Non-pigmented ciliary epithelial cell (primary cell): ENCODE measurements at places on chromosomes 16 and 17.
A peak's percentile ranks its signal among the peaks of the same experiment; 100 is the strongest.

- DNase-seq = peak; percentile 9
These were observed 68.3 kb upstream of the ALOX12 start for GRCh38 chr17:6927290-6928126.

DNA sequence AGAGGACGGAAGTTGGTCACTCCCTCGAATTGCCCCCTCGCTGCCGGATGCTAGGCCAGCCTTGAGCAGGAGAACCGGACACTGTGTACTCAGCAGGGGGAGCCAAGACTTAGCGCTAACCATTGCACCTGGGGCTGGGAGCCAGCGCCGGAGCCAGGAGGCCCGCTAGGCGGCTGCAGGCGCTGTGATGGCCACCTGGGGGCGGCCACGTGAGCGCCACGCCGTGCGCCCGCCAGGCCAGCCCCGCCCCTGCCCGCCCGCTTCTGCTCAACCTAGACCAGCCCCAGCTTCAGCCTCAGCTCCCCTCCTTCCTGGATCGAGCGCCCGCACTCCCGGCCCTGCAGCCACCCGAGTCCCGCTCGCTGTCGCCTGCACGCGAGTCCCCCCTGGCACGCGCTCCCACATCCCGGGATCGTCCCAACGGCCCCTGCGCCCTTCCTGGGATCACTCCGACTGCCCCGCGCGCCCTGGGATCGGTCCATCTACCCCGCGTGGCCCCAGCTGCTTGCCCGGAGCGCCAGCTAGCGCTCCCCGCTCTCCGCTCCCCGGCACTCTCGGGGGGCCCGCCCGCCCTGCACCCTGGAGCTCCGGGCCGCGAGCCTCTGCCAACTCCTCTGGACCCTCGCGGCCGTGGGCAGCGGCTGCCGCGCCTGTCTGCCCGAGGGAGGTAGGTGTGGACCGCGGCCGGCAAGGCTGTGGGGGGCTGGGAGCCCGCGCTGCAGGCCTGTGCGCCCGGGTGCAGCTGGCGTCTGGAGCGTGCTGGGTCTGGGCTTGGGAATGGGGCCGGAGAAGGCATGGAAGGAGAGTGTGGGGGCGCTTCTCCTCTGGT lies at the start of gene EEF2K:
Gene EEF2K (plus strand): TSS at position 266 of the 829 bp plus-strand sequence. CDS start 19,452 bp downstream, outside the sequence.
- peak; percentile 78 for DNase-seq

DNA sequence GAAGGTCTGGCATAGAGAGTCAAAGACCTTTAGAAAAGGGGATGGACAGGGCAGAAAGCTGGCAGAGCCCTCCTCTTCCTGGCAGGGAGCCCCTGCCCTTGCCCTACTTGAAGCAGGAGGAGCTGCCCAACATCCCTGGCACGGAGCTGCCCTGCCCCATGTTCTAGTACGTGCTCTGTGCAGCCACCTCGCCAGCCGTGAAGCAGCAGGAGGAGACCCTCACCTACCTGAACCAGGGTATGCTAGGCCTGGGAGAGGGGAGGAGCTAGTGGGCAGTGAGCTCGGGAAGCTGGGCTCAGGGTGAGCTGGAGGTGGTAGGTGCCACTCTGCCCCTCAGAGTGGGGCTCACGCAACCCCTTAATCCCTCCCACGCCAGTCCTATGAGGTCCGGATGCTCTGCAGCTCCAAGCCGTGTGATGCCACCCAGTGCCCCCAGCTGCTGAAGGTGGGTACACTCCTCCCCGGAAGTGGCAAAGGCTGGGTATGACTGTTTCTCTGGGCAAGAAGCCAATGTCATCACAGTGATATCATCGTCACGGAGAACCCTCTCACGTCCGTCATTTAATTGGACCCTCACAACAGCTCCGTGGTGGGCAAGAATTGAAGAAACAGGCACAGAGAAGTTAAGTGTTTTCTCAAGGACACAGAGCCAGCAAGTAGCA lies 12.7 kb upstream of the STAC2 start:
- no peak for DNase-seq

DNA sequence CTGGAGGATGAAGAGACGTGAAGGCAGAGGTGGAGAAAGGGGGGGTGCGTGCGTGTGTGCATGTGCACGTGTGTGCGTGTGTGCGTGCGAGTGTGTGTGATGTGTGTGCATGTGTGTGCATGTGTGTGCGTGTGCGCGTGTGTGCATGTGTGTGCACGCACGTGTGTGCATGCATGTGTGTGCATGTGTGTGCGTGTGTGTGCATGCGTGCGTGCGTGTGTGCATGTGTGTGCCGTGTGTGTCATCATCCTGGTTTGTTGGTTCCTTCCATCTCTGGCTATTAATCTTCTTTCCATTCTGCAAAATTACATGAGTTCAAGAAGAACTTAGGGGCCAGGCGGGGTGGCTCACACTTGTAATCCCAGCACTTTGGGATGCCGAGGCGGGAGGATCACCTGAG lies 17.0 kb upstream of the RPL38 start:
- no peak for DNase-seq

DNA sequence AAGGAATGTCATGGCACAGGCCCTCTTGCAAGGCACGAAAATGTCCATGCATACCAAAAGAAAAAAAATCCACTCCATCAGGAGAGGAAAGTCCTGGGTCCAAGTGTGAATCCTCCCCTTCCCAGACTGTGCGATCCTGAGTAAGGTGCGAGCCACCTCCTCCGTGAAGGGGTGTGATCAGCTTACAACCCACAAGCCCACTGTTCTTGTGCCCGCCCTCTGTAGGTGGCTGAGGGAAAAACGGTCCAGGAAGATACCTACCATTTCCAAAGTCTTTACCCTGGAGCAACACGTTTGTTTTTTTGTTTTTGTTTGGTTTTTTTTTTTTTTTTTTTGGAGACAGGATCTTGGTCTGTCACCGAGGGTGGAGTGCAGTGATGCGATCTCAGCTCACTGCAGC lies 116.5 kb downstream of the ZNF423 start:
- no peak for DNase-seq

GRCh38 chr17:46983782-46984181 lies 4.7 kb upstream of the RPRML start:
- no peak for DNase-seq

DNA sequence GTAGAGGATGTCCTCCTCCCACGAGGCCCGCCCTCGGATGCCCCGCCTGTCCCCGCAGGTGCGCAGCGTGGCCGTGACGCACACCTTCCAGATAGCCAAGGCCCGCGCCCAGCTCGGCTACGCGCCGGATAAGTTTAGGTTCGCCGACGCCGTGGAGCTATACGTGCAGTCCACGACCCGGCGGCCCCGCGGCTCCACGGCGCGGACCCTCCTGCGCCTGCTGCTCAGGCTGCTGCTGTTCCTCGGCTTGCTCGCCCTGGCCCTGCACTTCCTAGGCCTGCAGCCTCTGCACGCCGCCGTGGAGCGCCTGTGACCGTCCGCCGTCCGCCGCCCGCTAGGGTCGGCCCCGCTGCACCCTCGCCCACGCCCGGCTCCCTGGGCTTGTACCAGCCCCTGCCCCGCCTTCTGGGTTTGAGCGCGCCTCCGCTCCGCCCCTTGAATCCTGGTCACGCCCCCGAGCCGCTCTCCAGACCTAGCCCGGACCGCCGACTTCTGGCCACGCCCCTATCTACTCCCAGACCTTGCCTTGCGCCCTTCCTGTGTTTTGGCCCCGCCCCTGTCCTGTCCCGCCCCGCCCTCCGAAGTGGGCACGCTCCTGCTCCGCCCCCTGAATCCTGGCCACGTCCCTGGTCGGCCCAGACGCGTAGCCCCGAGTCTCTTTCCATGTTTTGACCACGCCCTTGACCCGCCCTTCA lies 15.8 kb upstream of the EEF2K start:
- no peak for DNase-seq
